ENCODE measurements at places on chromosomes 1 and 21.

DNA sequence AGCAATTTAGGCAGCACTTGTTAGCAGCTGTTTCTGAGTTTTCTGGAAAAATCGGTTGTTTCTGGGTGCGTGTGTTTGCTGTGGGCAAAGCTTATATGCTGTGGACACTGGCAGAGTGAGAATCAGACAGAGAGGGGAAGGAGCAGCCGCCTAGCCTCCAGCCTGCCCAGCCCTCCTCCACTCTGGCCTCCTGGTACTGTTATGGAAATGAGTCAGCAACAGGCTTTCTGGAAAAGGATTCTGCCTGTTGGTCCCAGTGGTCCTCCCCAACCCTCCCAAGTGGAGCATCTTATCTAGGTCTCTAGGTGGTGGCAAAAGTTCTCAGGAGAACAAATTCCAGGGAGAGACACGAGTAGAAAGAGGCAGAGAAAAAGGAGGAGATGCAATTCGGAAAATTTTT lies 42.2 kb upstream of the GOLT1A start:
- no peak for DNase-seq

GRCh38 chr1:115924770-115925169 lies 51.5 kb upstream of the SLC22A15 start:
- no peak for DNase-seq

- DNase-seq = no peak
These were observed 635.7 kb downstream of the KIF26B start for GRCh38 chr1:245790441-245790840.

DNA sequence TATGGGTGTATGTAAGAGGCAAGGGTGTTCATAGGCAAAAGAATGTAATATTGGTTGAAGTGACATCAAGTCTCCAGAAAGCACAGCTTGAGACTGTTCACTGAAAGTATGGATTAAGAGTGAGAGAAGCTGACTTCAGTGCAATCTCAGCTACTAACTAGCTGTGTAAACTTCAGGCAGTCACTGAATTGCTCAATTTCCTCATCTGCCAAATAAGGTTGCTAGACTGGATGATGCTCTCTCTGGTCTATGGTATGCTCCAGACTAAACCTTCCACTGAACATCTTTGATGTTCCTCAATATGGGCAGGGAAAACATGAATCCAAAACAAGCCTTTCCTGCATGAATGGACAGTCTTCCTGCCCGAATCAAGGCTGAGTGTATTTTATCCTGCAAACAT lies 111.8 kb upstream of the USH2A start:
- no peak for DNase-seq

DNA sequence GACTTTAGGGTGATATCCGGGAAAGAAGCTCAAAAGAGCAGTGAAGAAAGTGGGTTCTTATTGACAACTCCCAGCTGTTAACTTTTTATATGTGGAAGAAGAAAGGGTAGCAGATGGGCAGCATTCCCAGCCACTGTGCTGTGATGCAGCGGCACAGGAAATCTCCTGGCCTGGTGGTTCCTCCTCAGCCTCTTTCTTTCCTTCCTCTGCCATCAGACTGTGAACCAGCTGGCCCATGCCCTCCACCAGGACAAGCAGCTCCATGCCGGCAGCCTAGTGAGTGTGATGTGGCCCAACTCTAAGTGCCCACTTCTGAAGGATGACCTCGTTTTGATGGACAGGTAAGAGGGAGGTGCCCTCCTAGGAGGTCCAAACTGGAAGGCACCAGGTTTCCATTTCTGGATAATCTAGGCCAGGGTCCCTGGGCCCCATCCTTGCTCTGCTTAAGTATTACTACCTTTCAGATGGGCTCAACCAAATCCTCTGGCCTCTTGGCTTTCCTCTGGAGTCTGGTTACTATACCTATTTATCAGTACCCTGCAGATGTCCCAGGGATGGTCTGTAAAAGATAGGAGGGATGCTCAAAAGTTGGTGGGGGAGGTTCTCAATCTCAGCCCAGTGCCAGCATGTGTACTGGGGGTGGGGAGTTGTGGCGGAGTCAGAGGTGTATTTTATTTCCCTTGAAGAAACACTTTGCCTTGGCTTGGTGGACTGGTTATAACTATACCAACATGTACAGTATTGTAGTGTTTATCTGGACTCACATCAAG lies 17.0 kb downstream of the MFN2 start:
- DNase-seq = no peak

- no peak for DNase-seq
These were observed 141.0 kb upstream of the JUN start for GRCh38 chr1:58924821-58925220.

- no peak for DNase-seq
These were observed 7.6 kb upstream of the CPT2 start for GRCh38 chr1:53189061-53189460.

GRCh38 chr1:33441088-33441745 lies 10.3 kb upstream of the PHC2 start:
- DNase-seq = peak; percentile 26

DNA sequence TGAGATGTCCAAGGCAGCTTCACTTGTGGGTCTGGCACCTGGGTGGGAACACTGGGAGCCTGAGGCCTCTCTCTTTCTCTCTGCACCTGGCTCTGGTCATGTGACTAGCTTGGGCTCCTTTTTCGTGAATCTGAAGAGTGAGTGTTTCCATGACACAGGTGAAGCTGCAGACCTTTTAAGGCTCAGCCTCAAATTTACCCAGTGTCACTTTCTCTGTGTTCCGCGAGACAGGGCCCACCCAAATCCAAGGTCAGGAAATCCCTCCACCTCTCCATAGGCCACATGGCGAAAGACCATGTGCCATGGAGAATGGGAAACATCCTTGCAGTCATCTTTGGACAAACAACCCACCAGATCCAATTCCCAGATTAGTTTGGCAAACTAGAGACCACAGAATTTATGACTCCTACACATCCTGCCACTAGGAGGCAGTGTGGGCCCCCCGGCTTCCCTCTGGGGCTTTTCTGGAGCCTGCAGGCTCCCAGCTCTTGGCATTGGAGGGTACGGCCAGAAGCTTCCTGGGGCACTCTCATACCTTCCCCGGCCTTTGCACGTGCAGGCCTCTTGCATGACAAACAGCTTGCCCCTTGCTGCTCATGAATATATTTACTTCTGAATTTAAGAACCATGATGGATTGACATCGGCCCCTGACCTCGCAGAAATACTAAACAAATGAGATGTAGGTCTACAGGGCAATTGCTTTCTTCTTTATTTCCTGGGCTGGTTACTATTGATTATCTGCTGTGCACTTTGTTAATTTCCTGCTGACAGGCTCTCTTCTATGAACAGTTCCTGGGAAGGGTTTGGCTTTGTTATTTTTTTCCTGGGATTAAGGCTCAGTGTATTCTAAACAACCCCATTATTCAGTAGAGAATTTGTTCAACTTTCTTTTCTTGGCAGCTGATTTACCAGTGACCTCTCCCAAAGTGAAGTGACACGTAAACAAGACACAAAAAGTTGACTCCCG lies 180.7 kb downstream of the KAZN start:
- no peak for DNase-seq

- no peak for DNase-seq
These were observed 11.3 kb upstream of the TACSTD2 start for GRCh38 chr1:58588396-58588795.

DNA sequence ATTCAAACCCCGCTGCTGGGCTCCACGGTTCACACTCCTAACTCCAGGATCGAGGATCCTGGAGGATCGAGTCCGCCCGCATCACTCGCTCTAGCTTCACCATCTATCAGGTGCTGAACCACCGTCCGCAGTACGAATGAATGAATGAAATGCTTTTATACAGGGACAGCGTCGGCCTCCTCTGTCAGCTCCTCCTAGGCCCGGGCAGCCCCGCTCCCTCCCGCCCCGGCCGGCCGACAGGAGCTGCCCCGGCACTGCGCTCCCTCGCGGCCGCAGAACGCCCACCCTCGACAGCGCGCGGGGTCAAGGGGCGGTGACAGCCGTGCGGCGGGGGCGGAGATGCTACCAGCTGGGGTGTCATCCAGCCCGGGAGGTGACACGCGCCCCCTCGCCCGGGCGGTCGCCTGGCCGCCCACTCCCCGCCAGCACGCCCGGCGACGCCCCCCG lies 520 bp downstream of the ZBTB17 start:
- DNase-seq = no peak

DNA sequence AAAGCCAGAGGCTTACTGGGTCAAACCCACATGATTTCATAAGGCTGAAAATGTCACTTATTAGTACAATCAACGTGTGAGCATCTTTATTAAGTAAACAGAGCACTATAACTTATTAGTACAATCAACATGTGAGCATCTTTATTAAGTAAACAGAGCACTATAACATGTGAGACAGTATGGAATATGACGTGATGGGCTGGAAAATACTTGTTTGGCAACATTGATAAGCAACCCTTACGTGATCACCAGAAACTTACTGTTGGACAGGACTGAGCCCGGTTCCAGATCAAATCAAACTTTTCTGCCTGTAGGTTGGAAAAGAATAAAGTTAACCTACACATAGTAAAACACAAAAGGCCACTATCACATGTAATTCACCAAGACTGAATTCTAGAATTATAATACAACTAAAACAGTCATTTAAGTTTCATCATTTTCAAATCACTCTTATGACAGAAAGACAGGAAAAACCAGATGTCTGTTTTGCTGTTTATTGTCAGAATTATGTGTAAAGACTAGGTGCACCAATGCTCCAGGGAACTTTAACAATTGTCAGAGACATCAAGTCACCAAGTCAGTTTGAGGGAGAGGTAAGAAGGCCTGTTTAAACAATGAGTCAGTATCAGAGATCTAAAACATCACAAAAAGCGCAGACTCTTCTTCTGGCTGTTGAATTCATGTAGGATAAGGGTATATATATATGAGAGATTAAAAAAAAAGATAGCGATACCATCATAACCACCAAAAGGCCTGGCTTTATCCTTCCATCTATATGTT lies 15.7 kb downstream of the ATPAF1 start:
- DNase-seq = no peak

- no peak for DNase-seq
These were observed 17.5 kb upstream of the TFF3 start for GRCh38 chr21:42332557-42333317.

DNA sequence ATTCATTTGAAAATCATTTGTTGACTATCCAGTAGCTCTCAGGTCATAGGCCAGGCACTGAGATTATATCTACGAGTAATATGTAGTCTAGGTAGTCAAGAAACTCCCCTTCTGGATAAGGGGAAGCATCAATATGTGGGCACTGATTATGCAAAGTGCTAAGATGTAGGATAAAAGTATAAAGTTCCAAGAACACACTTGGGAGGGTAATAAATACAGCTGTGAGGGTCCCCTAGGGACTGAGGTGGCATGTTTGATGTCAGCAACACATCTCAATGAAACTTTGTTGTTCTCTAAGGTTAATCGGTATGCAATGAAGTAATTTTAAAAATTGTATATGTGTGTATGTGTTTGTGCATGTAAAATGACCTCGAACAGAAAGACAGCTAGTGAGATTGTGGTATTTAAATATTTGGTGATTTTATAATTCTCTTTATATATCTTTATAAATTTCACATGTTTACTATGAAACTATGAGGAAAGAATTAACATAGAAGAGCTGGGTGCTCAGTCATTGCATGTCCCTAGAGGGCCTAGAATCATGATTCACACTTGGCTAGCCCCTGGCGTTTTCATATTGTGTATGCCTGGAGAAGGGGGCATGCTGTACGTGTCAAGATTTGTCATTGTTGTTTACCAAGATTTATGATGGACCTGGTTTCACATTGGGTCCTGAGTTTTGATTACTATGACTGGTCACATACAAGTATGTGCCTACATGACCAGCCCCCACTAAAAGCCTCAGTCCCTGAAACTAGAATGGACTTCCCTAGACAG lies 140.1 kb upstream of the DUSP10 start:
- no peak for DNase-seq

- DNase-seq = no peak
These were observed 109.5 kb upstream of the KIF26B start for GRCh38 chr1:245045087-245045881.

DNA sequence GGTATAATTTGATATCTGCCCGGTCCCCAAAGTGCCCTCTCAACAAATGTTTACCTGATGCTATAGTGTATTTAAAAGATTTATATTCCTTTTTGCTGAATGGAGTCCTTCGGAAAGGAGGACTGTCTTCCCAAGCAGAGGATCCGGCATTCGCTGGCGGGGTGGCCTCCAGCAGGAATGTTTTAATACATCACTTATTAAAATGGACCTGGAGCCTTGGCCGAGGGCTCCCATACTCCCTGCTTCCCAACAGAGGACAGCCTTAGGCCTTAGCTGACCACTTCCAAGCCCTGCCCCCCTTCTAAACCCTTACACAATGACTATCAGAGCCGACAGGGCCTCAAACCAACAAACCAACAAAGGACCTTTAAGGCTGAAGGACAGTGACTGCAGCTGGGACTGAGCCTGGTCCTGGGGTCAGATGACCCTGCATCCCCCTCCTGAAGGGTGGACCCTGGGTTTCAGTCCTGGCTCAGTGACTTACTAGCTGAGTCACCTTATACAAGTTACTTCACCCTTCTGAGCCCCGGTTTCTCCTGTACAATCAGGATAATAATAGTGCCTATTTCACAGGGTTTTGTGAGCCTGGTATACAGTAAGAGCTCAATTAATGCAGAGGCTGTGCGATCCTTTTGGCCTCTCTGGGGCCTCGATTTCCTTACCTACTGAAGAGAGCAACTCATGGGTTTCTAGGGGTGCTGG lies 5.6 kb downstream of the CAMK2N1 start:
- no peak for DNase-seq

DNA sequence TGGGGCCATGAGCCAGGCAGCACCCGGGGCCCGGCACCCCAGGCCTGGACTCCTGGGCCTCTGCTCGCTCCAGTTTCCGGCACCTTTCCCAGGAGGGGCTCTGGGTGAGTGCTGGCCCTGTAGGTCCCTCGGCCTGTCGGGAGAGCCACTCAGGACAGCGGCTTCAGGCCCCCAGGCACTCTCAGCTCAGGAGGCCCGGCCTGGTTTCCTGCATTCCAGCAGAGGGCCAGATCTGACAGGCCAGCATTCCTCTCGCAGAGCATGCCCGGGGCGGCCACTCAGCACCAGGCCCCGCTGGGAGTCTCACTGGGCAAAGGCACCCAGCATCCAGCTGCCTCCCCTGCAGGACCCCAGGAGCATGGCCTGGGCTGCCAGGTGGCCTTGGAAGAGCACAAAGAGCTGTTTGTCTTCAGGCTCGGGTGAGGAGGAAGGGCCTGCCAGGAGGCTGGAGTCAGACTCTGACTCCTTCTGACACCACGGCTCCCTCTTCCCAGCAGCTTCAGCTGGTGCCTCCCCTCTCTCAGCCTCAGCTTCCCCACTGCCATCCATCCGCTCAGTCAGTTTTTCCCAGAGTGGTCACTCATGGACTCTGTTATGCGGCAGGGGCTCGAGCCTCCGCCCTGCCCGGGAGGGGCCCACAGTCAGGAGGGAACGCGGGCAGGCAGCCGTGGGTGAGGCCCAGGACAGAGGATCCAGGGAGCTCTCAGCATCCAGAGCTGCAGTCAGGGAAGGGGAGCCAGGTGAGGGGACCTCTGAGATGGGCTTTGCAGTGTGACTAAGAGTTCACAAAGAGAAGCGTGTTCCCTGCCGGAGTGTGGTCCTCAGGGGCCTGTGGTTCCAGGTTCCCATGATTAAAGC lies 51.7 kb downstream of the WNT9A start:
- no peak for DNase-seq

DNA sequence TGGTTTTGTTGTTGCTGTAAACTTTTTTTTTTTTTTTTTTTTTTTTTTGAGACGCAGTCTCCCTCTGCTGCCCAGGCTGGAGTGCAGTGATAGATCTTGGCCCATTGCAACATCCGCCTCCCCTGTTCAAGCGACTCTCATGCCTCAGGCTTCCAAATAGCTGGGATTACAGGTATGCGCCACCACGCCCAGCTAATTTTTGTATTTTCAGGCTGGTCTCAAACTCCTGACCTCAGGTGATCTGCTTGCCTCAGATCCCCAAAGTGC lies 78.9 kb upstream of the SLC45A1 start:
- DNase-seq = no peak

GRCh38 chr1:29364101-29364678 lies 127.9 kb downstream of the PTPRU start:
- DNase-seq = no peak
